ENCODE measurements at places on chromosomes 16 and 17.

DNA sequence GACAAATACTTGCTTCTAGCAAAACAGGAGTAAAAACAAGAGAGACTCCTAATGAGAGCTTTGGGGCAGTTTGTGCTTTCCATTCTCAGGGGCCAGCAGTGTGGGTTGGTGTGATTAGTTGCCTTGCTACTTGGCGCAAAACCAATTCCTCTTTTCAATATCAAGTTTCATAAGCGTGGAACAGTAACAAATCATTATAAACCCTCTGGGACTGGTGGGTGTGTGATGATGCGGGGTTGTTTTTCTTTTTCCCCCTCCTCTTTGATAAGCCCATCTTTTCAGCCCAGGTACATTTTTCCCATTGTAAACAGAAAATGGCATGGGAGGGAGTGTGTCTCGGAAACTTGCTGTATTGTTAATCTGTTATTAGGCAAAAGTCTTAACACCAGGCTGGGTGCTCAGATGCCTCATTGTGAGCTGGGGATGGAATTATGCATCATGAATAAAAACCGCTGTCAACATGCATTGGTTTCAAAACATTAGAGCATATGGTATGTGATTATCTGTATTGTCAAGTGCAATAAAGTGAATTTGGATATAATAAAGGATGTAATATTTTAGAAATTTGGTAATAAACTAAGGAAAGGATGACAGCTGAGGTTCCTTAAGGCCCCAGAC is 166.4 kb downstream of the CCDC182 start:
- DNase-seq: no peak

DNA sequence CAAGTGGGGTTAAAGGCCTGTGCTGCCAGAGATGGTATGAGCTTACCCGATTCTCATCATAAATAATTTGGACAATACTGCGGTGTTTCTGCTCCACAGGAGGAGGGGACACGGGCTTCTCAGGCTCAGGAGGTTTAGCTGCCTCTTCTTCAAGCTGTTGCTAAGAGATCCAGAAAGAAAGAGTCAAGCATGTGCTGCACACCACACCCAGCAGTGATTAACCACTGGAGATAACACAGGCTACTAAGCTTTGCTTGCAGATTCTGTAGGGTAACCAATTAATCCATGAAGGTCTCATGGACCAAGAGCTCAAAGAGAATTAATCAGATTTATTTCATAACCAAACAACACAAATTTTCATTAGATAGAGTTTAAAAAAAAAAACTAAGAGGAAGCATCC is 56.6 kb downstream of the NCOR1 start:
- no peak for DNase-seq

GRCh38 chr17:77425791-77426641 is 285.2 kb downstream of the SEC14L1 start:
- DNase-seq: no peak

GRCh38 chr16:59252317-59252716 is 518.2 kb upstream of the GOT2 start:
- no peak for DNase-seq

DNA sequence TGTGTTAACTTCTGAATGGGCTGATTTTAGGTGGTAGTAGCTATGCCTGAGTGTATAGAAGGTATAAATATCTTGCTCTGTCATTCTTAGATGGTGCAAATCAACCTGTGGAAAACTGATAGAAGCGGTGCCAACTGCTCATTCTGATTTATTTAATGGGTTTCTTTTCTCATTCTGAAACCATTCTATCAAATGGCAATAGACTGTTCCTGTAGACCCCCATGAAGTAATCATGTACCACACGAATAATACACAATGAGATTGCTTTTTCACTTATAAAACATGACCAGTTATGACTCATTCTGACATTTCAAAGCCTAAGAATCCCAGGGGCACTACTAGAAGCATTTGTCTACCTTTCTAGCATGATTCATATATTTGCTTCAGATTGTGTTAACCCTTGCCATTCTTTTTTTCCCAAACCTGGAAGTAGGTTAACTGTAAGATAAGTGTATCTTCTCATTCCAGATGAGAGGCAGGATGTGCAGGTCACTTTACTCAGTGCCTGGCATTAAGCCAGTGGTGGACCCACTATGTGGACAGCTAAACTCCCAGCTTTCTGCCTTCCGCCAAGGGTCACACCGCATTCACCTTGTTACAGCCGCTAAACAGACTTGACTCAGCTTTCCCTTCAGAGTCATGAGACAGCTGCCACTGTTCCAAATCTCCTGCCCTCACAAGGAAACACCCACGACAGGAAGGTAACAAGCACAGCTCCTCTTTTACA is 16.4 kb upstream of the SLC16A11 start:
- DNase-seq: no peak

GRCh38 chr17:81053041-81053970 is 18.4 kb downstream of the BAIAP2 start:
- DNase-seq: no peak

DNA sequence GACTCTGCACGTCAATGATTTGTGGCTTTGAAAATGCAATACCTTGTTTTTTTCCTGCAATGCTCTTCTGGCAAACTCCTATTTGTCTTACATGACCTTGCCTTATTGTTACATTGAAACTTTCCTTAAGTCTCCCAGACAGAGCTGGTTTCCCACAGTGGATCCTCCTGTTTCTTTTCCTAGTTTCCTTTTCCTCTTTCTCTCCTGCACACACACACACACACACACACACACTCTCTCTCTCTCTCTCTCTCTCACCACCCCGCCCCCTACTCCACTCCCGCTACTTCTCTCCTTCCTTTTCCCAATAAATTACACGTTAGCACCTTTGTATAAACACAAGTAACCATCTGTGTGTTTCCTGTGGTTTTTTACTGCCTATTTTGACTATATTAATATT is 2.3 kb downstream of the ORC6 start:
- DNase-seq: no peak

GRCh38 chr16:57628008-57628781 is at the start of gene ADGRG1:
Gene ADGRG1, plus strand, starts transcription at chr16:57628630. Its CDS starts 21,658 bp downstream, at chr16:57650288.
- no peak for DNase-seq
